ENCODE measurements at places on chromosomes 16 and 17.

GRCh38 chr17:61337290-61337689 is 62.4 kb upstream of the TBX2 start:
- no peak for DNase-seq

DNA sequence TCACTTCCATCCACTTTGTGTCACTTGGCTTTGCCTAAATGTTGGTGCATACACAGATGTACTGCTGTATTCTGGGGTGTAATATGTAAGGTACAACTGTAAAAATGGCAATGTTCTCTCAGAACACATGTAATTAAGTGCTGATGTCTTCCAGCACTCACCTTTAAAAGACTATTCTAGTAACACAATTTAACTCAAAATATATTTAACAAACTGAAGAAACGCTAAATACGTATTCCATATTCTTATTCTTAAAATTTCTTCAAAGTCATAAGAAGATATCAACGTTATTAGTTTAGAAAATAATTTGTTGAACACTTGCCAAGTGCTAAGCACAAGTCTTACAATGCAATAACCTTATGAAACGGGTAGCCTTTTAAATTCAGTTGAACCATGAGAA is 3.6 kb downstream of the CMC2 start:
- DNase-seq: no peak

- DNase-seq: no peak
These were observed 1.6 kb downstream of the IRX3 start for GRCh38 chr16:54284931-54285413.

DNA sequence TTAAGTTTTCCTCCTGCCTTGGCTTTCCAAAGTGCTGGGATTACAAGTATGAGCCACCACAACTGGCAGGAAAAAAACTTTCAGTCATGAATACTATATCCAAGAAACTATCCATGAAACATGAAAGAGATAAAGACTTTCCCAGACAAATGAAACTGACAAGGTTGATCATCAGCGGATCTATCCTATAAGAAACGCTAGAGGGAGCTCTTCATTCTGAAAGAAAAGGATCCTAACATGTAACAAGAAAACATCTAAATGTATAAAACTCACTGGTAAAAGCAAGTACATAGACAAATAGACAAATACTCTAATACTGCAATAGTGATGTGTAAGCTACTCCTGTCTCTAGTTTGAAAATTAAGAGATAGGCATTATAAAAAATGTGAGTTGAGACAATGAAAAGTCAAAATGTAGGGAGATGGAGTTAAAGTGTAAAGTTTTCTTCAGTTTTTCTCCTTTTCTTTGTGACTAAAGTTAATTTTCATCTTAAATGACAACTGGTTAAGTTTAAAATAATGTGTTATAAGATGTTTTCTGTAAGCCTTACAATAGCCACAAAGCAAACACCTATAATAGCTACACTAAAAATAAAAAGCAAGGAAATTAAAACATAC is 79.6 kb upstream of the TEKT1 start:
- DNase-seq: peak; percentile 59

- DNase-seq: no peak
These were observed 56.1 kb upstream of the MED9 start for GRCh38 chr17:17420561-17421269.

DNA sequence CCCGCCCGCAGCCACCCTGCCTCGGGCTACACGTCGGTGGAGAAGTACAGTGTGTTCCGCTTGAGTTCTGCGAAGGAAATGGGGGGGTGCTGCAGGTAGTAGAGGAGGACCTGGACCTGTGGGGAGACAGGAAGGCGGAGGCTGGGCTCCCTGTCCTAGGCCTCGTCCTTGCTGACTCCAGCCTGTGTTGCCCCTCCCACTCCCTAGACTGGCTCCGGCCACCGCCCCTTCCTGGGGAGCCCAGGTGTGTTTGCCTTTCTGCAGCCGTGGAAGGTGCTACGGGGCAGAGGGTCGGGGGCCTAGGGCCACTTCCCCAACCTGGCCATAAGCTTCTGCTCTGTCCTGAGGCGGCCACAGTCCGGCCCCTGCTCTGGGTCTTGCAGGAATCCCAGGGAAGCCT is 9.1 kb downstream of the TIMM22 start:
- no peak for DNase-seq

DNA sequence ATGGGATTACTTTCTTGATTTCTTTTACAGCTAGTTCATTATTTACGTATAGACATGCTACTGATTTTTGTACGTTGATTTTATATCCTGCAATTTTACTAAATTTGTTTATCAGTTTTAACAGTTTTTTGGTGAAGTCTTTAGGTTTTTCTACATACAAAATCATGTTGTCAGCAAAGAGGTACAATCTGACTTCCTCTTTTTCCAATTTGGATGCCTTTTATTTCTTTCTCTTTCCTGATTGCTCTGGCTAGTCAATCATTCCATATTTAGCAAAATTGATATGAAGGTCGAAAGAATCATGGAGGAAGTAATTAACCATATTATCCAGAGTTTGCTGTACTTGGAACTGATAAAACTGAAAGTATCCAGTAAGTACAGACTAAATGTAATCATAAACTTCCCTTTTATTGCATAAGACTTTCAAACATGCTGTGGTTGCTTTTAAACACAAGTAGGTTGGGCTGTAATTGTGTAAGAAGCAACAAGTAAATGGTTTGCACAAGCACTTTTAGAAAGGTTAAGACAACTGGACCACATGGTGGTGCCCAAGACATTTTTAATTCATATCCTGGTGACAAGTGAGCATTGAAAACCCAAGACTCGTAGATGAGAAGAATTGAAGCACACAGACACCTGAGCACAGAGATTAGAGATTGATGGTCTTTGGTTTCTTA is 8.4 kb downstream of the GDE1 start:
- DNase-seq: no peak

DNA sequence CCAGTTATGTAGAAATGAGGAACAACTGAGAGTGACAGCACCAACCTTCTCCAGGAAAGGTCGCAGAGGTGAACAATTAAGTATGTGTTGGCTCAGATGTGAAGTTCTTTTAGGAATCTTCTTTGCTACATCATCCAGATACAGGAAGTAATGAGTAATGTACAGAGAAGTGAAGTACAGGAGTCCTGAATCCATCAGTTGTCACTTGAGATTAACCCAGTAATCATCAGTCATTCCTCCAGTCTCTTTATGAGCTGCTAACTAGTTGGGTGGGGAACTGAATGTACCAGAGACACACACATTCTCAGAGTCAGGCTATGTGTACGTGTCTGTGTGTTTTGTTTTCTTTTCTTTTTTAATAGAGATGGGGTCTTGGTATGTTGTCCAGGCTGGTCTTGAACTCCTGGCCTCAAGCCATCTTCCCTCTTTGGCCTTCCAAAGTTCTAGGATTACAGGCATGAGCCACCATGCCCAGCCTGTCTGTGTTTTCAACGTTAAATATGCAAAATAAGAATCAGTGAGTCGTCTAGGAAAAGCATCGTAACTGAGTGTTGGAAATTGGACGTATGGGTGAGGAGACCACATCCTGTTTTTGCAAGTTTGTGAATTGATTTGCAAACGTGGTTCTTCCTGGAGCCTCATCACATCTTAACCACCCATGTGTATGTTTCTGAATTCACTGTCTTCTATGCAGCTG is 19.9 kb downstream of the ZNF200 start:
- peak; percentile 61 for DNase-seq

GRCh38 chr16:69816996-69817395 is 54.9 kb downstream of the WWP2 start:
- DNase-seq: no peak

DNA sequence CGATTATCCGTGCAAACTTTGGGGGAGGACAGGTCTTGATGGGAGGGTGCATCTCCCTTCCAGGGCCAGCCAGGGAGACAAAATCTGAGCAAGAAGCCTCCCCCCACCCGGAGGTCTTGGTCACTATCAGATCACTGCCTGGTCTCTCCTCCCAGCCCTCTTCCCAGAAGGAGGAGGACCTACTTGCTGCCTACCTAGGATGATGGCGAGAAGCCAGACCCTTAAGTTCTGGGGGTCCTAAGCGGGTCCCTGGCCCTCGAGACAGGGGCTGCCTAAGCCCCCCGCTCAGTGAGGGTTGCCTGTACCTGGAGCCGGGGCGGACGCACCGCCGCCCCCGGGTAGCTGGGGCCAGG is 4.6 kb downstream of the TSPOAP1 start:
- no peak for DNase-seq

DNA sequence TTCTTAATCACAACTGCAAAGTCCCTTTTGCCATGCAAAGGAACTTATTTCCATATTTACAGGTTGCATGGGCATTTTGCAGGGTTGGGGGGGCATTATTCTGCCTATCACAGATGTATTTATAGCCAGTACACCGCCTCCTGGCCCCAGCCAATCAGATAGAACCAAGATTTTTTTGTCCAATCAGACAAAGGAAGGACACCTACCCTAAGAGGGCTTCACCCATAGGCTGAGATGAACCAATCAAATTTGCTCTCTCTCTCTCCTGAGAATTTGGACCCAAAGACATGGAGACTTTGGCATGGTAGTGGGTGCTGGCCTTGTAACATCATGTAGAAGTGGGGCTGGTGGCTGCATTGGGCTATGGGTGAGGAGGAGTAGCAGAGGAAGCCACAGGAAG is 3.9 kb upstream of the KCNG4 start:
- DNase-seq: no peak

- DNase-seq: no peak
These were observed 9.6 kb downstream of the CRISPLD2 start for GRCh38 chr16:84829168-84829965.

DNA sequence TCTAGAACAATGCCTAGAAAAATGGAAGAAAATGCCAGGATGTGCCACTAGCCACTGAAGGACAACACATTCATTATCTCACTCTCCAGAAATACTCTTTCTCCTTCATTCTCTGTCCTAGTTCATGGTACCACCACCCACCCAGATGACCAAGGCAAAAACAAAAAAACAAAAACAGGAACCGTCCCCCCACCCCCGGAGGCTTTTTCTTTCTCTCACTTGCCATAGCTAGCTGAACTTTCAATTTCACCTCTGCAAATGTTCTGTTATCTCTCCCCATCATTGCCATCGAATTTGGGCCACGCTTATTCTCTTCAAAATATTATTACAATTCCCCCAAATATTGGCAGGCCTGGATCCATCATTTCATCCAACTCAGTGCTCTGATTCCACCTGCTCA is 49.0 kb downstream of the SOX9 start:
- DNase-seq: no peak

DNA sequence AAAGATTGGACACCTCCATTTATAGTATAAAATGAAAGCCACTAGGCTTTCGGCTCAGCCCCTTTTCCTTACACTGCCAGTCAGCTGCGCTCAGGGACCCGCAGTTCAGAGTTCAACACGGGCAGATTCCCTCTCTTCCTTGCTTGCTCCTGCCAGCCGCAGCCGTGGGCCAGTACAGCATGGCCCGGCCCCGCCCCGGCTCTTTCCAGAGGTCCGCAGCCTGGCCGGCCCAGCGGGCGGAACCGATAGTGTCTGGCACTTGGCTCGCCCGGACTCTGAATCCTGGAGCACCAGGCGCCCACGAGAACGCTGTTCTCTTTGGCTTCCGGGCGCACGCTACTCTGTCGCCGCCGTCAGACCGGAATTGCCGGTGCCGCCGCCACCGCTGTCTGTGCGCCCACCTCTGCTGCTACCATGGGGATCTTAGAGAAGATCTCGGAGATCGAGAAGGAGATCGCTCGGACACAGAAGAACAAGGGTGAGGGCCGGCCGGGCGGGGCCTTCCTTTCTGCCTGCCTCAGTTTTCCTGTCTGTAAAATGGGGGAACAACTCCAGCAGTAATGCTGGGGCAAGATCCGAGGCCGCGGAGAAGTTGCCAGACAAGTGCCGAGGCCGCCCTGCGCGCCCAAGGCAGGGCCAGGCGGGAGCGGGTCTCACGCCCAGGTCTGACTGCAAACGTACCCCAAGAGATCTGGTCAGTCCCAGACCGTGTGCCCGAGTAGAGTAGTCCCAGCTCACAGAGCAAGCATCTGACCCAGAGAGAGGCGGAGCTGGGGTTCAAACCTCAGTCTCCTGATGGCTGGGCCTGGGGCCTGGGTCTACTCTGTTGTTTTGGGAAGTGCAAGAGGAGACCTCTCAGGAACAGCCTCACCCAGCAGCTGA is at the start of gene DRG2:
TSS of gene DRG2 (plus strand) at position 339 of the 882 bp plus-strand sequence. CDS start at position 415, 76 bp downstream.
- DNase-seq: peak; percentile 91

DNA sequence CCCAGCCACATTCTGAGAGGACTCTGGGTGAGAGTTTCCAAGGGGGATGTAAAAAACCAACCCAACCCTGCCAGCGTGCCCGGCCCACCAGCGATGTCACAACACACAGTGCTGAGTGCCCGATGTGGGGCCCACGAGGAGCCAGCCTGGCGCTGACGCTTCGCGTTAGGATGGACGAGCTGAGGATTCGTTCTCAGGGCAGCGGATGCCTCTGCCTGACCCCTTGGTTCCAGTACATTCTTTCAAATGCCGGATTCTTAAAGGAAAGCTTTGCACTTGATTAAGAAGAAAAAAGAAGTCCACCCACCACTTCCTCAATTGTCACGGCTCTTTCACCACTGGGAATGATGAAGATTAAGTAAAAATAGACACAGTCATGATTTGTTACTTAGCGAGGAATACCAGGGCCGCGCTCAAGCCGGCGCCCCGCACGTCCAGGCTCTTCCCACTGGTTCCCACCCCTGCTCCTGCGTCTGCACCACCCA is 79.4 kb downstream of the IRF8 start:
- no peak for DNase-seq

All from CD4-positive, alpha-beta T cell treated with Interleukin-1 beta for 1 hour (primary cell).